DMS53 (cell line): ENCODE measurements at places on chromosomes 7 and 10.

GRCh38 chr10:127982601-127983000, 75.7 kb downstream of the PTPRE start:
- DNase-seq, result no peak

- no peak for DNase-seq
These were observed 26.4 kb downstream of the ZCCHC24 start for GRCh38 chr10:79418886-79419595.

GRCh38 chr7:55326081-55326835, 38.9 kb upstream of the LANCL2 start:
- DNase-seq, result no peak

DNA sequence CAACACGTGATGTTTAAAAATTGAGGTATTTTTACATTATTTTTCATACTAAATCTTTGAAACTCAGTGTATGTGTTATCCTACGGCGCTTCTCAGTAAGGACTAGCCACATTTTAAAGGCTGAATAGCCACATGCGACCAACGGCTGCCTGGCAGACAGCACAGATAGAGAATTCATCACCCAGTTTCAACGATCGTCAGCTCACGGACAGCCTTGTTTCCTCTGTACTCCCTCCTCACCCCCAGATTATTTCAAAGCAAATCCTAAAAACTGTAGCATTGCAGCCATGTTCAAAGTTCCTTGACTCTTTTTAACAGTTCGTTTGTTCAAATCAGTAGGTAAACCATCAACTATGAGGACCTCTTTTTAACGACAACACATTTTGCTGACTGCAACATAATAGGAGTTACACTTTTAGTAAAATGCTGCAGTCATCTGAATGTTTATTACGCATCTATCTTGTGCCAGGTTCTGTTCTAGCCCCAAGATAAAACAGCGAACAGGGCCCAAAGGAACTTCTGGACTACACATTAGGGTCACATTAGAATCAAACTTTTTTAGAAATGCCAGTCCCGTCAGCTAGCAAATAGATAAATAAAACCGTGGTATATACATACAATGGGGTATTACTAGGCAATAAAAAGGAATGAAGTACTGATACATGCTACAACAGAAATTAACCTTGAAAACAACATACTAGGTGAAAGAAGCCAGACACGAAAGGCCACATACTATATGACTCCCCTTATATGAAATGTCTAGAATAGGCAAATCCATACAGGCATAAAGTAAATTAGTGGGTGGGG, 5.7 kb downstream of the OSBPL3 start:
- no peak for DNase-seq

DNA sequence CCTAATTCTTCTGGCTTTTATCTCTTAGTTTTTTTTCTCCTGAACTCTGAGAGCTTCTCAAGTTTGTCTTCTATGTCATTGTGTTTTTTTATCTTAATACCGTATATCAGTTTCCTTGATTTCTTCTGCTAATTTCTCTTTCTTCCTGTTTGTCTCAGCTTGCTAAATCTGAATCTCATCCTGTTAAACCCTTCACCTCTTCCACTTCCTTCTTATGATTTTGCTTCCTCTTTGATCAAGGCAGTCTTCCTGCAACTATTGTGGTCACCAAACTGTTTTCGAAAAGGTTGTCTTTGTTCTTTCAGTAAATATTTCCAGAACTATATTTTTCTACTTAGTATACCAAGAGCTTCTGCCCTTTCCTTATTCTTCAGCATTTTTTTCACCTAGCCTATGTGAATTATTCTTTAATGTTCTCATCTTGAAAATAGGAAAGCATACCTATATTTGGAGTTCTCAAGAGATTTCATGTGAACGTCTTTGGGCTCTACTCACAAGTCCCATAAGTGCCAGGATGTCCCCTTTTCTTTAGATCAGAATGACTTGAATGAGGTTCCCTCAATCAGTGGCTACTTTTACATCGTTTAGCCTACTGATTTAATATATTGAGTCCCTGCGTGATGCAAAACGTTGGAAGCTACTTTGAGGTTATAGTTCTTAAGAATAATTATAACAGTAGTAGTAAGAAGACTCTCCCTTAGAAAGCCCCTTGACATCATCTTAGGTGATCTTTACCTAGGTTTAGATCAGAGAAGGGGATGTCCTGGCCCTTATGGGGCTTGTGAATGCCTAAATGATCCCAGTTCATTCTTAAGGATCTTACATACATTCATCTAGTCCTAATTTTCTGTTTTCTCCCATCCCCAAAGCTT, 415.4 kb upstream of the AUTS2 start:
- no peak for DNase-seq

- no peak for DNase-seq
These were observed 17.9 kb downstream of the OGDH start for GRCh38 chr7:44624318-44624717.

DNA sequence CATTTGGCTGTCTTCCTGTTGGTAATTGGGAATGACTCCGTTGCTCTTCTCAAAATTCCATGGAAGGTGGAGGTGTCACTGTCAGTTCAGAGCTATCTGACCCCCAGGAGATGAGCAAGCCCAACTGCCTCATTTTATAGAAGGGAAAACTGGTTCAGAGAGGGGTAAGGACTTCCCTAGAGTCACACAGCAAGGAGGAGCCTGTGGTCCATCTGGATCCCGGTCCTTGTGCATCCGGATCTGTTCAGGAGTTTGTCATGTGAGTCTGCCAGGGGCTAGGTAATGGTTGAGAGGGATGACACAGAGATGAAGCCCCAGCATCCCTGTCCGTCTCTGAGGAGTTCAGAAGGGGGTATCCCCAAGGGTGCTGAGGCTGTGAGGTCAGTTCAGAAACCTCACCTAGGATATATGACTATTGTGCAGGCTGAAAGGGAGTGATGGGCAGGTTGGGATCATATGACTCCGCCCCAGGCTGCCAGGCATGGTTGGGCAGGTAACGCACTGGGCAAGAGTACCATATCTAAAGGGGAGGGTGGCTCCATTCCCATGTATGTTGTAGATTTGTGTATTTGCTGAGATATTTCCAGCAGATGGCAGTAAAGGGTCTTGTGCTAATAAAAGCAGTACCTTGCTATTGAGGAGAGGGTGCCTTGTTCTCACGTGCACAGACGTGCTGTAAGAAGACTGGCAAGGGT, 16.0 kb upstream of the SLC29A3 start:
- DNase-seq, result peak; percentile 89

DNA sequence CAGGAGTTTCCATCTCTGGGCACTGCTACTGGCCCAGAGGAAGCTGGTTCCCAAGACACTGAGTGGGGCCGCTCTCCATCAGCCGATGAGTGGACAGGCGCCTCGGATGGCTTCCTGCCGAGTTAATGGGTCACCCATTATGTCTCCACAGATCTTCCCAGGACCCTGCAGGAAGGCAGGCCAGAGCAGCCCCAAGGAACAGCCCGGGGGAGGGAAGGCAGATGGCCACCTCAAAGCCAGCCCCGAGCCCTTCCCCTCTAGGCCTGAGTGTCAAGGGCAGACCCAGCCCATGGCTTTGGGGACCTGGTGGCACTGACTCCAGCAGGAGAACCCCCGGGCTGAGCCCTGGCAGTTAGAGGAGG, 3.4 kb upstream of the LFNG start:
- DNase-seq, result no peak

- DNase-seq, result peak; percentile 54
These were observed 13.1 kb downstream of the UMAD1 start for GRCh38 chr7:7653593-7654187.

- peak; percentile 61 for DNase-seq
These were observed 17.3 kb upstream of the ARL4A start for GRCh38 chr7:12670000-12670729.

DNA sequence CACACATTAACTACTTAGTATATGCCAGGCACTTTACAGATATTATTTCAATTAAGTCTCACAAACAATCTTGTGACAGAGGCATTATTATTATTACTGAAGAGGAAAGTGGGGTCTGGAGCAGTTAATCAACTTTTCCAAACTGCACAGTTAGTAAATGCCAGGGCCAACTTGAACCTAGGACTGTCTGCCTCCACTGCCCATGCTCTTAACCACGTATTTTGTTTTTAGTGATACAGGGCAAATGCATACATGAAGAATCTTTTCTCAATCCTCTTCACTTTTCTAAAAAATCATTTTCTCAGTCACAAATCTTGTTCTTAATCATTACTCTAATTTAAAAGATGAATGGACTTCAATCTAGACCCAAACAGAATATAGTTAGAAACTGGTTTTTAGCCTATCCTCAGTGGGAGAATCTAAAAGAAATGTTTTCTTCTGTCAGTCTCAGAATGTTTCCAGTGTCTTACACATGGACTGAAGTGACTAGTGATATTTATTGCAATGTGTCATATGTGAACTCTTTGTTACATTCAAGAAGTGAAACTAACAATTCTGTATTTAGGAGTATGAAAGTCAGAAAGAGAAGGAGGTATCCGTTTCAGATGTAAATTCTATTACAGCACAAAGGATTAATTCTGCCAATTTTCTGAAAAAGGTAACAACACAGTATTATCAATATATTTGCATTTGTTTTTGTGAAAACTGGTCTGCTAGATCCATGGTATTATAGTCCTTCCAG, 55.5 kb upstream of the CCNJ start:
- no peak for DNase-seq

- no peak for DNase-seq
These were observed 92.4 kb downstream of the ACTR3B start for GRCh38 chr7:152851881-152852417.

DNA sequence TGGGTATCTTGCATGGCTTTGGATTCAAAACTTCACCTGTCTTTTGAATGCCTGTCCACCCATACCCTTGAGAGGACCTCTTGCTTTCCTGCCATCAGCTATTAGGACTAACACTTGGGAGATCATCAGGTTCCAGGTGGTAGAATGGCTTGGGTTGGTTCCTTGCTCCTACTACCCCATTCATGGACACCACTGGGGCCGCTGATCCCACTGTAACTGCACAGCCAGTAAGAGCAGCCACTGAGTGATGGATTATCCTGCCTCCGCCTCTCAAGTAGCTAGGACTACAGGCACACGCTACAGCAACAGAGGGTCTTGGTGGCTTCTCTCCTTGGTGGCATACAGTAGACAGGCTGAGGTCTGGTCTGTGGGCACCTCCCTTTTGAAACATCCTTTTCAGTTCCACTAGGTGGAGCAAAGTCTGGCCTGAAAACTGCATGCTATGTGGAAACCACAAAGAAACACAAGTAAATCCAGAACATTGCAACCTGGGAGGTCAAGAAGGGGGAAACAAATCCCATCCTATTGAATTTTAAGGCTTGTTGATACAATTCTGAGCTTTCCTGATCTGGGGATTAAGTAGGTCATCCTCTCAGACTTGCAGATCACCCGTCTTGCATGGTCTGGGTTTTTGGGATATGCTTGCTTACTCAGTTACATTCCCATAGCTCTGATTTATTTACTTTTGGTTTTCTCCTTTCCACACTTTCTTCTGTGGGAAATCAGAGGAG, 9.4 kb downstream of the WBP1L start:
- peak; percentile 50 for DNase-seq

- no peak for DNase-seq
These were observed 19.8 kb upstream of the TBL2 start for GRCh38 chr7:73597978-73598782.

DNA sequence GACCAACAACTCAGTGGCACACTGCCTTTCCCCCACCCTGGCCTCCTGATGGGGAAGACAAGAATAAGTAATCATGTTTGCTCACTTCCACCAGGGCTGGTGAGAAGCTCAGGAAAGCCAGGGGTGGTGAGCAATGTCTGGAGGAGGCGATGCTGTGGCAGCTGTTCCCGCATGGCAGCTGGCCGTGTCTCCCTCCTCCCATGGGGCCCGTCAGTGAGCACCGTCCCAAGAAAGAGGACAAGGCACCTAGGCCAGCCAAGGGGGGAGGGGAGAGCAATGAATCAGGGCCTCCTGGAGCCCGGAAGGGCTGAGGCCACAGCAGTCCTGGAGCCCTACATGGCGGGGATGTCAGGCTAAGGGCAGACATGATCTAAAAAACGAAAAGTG, 69.2 kb upstream of the INSIG1 start:
- DNase-seq, result no peak

- DNase-seq, result no peak
These were observed 265.9 kb upstream of the ZMIZ1 start for GRCh38 chr10:78802866-78803265.

DNA sequence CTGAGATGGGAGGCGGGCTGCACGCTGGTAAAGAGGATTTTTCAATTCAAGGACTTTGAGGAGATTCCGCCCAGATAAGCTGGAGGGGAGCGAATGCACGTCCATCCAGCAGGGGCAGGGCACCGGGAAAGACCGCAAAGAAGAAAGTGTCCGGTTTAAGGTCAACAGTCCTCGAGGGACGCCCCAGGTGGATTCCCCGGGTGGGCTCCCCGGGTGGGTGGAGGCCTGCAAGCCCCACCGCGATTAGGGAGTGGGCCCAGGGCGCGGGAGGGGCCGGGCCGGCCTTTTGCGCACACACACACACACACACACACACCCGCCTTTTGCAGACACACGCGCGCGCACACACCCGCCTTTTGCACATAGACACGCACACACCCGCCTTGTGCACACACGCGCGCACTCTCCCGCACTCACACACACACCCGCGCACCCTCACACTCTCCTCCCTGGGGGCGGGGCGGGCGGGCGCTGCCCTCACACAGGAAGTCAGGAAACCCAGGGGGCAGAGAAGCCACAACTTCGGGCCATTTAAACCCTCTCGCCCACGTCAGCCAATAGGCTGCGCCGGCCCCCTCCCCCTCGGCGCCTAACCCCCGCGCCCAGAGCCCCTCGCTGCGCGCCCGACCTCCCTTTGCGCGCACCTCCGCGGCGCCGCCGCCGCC, 615 bp downstream of the ARHGAP12 start:
- peak; percentile 77 for DNase-seq

GRCh38 chr10:61301575-61301974, 151.6 kb downstream of the TMEM26 start:
- DNase-seq, result no peak

GRCh38 chr7:151930695-151931094, 25.6 kb upstream of the GALNTL5 start:
- no peak for DNase-seq

- no peak for DNase-seq
These were observed 45.5 kb upstream of the RNF148 start for GRCh38 chr7:122748195-122748594.

GRCh38 chr10:955820-956217, 24.3 kb upstream of the LARP4B start:
- no peak for DNase-seq

- peak; percentile 45 for DNase-seq
These were observed 15.6 kb downstream of the ATG9B start for GRCh38 chr7:151008511-151009323.

- DNase-seq, result no peak
These were observed 398.1 kb upstream of the PRKCQ start for GRCh38 chr10:6978187-6978627.

GRCh38 chr10:124558339-124559321, 97.0 kb downstream of the LHPP start:
- DNase-seq, result no peak

- no peak for DNase-seq
These were observed 160.0 kb upstream of the TCF7L2 start for GRCh38 chr10:112790030-112790429.

DNA sequence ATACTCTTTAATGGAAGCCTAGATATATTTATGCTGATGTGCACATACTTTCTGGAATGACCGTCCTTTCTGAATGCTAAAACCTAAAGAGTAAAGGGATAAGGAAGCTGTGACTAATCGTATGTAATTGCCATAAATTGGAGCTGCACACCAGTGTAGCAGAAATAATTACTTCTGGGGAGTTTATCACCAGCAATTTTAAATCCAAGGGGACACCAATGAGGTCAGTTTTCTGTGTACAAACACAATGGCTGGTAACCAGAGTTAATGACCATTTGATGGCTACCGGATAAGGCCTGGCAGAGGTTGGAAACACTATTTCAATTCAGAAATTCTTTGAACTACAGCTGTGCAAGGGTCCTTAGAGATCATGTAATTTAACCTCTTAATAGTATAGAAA, 670.1 kb downstream of the REEP3 start:
- DNase-seq, result no peak

GRCh38 chr10:86105640-86106039, 261.0 kb downstream of the GRID1 start:
- DNase-seq, result no peak
